Activated CD8-positive, alpha-beta T cell treated with anti-CD3 and anti-CD28 coated beads, Interleukin-2, amount 10 ng/mL, durations not matched to agents 7 days and 5 days (primary cell): ENCODE measurements at places on chromosomes 3 and 15. TPM values are rescaled to one million over a fixed set of nuclear protein-coding genes. Genes with fewer than 3 reads are reported as not detected.

POPDC2 gene
- 3.3 TPM for total RNA-seq

IL17RB gene
- 0.32 TPM for total RNA-seq

NEO1 gene
- 0.78 TPM for total RNA-seq

MUSTN1 gene
- total RNA-seq: 1.5 TPM

CCR2 gene
- total RNA-seq: 70.8 TPM

SLC24A1 gene
- total RNA-seq: 3.7 TPM

PLSCR2 gene
- not detected for total RNA-seq

GOLGA8T gene
- total RNA-seq: 1.3 TPM

PDZRN3 gene
- total RNA-seq: not detected

ZSCAN2 gene
- 6.7 TPM for total RNA-seq

ITPKA gene
- total RNA-seq: 0.24 TPM

RLBP1 gene
- total RNA-seq: not detected
